Cardiac septum (tissue), 1 donor: ENCODE measurements at places on chromosomes 11 and 22.
A peak's percentile ranks its signal among the peaks of the same experiment; 100 is the strongest.

DNA sequence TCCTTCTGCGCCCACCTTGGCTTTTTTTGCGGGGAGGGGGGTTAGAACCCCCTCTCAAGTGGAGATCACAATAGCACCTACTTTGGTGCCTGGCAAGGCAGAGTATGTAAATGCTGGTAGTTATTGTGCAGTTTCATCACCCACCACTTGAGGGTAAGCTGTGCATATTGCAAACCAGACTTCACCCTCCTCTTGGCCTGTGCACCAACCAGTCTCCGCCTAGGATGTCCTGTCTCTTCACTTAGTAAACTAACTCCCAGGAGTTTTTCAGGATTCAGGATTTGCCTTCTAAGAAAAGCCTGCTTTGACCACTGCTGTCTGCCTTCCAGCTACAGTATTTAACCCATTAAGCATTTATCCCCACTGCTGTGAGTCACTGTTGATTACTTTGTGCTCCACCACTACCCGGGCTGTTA, 2.0 kb upstream of the UBXN1 start:
- no peak for DNase-seq

DNA sequence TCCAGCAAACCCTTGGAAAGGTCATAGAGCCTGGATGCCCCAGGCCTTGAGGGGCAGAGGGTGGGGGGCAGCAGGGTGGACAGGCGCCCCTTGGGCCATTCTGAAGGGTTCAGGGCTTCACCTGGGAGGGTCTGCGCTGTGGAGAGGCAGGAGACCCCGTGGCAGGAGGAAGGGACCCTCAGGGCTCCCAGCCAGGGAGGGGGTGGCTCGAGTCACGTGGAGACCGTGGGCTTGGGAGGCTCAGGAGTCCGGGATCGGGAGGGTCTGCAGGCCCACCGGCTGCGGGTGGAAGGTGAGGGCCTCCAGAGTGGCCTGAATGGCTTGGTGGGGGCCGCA, 48.5 kb upstream of the A4GALT start:
- no peak for DNase-seq

DNA sequence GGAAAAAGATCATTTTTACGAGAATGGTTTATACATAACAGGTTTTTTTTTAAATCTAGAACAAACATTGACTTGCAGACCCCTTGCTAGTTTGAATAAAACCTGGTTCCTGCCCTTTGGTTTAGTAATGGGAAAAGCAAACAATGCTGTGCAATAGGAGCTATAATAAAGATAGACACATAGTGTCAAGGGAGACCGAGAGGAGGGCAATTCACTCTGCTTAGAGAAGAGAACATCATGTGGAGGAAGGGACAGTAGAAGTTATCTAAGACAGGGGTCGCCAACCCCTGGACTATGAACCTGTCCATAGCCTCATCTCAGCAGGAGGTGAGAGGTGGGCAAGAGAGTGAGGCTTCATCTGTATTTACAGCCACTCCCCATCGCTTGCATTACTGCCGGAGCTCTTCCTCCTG, 7.0 kb upstream of the RDX start:
- DNase-seq = no peak

DNA sequence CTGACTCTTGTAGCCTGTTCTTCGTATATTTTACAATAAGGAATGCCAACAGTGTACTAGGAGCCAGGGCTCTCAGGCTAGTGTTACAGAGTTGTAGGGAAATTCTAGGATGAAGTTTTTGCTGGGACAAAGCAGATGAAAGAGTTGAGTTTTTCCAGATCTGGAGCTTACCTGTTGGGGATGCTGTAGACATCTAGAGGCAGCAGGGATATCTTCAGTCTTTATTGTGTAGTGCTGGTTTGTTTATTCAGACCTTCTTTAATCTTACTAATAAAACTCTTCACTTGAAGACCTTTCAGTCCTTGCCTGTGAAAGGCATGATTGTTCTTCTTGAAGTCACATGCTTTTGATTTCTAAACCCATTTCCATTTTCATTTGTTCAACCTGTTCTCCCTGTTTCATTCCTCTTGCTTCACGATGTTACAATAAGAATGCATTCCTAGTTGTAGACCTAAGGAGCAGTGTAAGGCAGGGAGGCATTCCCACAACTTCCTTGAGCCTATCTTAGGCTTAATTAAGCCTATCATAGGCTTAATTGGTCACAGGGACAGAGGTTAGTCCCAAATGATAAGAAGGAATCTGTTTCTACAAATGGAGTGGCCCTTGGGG, 7.9 kb upstream of the SLC37A2 start:
- no peak for DNase-seq

GRCh38 chr11:35185696-35186095, 46.7 kb downstream of the CD44 start:
- DNase-seq = no peak

GRCh38 chr11:48078689-48079088, 98.3 kb downstream of the PTPRJ start:
- no peak for DNase-seq

DNA sequence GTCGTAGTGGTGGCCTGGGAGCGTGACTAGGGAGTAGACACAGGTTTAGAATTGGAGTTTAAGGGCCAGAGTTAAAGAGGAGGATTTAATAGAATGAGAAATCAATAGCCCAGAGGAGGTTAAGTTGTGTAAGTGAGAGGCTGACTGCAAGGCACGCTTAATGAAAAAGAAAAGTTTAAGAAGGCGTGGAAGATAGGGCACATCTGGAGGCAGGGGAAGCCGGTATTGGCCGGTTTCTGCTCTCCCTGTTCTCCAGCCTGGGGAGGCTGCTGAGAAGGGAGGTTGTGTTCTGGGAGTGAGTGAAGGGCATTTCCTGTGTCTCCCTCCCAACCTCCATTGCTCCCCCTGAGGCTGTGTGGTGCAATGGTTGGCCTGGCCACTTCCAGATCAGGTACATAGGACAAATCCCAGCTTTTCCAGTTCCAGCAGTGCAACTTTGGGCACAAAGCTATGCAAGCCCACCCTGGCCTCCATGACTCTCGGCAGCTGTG, 6.3 kb downstream of the GRIK4 start:
- peak; percentile 67 for DNase-seq

GRCh38 chr11:134228625-134229024, 4.2 kb downstream of the VPS26B start:
- DNase-seq = no peak

DNA sequence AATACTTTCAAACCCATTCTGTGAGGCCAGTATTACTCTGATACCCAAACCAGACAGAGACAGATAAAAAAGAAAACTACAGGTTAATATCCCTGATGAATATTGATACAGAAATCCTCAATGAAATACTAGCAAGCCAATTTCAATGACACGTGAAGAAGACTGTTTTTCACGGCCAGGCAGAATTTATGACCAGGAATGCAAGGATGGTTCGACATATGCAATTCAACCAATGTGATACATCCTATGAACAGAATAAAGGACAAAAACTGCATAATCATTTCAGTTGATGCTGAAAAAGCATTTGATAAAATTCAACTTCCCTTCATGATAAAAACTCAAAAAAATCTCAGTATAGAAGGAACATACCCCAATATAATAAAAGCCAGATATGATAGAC, 44.5 kb downstream of the SLC22A24 start:
- DNase-seq = no peak

DNA sequence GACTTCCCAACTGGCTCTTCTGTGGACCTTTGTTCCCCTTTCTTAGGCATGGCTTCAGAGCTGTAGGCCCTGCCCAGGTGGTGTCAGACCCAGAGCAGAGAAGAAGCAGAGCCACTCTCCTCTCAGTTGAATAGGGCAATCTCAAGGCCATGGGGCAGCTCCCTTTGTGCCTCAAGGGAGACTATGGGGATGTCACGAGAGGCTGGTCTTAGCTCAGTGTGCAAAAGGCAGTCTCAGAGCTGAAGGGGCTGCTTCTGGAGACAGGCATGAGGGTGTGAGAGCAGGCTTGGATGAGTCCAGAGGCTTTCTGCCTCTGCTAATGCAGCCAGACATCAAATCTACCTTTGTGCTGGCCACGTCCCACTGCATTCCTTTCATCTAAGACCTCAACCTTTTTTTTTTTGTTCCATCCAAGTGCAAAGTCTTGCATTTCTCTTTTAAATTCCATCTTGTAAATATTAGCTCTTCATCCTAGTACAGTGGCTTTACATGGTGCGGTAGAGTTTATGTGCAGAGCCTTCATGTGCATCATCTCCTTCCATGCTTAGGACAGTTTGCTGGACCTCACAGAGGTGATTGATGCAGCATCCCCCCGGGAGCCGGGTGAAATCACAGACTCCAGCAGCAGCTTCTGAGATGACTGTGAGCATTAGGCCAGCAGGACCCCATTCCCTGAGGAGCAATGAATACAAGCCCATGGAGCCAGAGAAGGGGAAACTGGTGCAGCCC, 34.2 kb upstream of the FCHSD2 start:
- DNase-seq = no peak

DNA sequence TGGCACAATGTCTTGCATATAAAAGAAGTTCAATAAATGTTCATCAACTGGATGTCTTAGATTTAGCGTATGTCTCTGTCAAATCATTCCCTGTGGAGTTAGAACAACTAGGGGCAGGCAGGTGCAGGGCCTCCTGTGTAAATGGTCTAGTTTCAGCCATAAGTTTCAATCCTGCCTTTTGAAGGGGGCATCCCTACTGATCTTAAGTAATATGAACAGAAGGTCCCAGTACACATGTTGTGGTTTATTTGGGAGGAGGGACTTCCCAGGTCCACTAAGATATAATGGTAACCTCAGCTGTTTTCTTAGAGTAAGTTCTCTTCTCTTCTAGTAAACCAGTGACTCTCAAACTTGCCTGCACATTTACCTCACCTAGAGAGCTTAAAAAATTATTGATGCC, 19.8 kb downstream of the TTC12 start:
- DNase-seq = no peak

DNA sequence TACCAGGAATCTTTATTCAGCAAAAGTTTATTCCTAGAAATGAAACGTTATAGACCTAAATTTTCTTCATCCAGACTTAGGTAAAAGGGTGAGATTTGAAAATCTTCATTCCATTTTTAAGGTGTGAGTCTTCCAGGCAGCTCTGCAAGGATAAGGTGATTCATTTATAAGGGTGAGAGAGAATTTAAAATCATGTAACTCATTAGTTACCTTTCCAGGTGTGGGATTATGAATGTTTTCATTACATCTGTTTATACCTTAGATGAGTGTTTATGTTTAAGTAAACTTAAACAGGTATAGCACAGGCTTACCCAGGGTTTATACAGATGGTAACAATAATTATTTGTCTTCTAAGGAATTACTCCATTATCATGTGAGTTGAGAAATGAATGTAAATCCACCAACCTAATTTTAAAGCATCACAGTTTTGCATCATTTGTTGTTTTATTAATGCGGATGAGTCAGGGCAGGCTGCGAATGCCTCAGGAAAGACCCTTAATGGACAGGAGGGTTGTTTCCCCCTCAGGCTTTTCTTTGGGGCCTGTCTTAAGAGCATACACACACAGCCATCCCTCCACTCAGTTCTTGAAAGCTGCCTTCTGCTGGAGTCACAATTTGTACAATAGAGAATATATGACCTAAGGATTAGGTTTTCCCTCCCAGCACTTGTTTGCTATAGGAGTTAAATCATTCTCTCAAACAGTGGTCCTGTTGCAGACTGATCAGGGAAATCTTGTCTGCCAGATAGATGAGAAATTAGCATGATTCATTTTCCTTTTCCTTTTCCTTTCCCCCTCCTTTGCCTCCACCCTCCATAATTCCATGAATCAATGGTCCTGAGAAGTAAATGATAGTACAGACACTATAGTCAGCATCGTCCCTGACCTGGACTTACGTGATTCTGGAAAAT, 3.0 kb downstream of the PRSS23 start:
- DNase-seq = no peak

DNA sequence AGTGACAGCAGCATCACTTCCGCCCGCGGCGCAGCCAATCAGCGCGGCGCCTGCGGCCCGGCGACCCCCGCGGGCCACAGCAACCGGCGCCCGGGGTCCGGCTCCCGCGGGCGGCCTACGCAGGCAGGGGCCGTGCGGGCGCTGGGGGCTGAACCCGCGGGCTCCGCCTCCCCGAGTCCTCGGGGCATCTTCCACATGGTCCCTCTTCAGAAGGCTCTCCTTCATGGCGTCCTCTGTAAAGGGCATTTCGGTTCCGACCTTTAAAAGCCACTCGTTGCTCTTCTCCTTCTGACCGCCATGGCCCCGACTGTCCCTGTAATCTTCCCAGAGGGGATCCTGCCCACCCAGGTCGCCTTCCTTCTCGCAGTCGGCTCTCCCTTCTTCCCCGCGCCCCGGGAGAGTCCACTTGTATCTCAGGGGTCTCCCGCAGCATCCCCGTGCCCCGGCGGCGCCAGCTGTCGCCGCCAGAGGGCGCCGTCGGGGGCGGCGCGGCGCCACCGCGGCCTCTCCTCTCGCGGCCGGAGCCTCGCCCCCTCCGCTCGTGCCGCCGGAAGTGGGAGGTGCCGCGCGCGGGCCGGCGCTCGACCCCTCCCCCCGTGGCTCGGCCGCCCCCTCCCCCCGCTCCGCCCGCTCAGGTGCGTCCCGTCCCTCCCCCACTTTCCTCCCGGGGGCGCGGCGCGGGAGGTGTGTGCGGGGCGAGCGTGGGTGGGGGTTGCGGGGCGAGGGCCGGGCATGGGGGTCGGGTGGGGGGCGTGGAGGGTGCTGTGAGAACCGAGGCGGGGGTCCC, at the start of gene RNF214:
Gene RNF214 (plus strand): TSS at position 580 of the 787 bp plus-strand sequence. CDS start 1,602 bp downstream, outside the sequence.
- peak; percentile 89 for DNase-seq

DNA sequence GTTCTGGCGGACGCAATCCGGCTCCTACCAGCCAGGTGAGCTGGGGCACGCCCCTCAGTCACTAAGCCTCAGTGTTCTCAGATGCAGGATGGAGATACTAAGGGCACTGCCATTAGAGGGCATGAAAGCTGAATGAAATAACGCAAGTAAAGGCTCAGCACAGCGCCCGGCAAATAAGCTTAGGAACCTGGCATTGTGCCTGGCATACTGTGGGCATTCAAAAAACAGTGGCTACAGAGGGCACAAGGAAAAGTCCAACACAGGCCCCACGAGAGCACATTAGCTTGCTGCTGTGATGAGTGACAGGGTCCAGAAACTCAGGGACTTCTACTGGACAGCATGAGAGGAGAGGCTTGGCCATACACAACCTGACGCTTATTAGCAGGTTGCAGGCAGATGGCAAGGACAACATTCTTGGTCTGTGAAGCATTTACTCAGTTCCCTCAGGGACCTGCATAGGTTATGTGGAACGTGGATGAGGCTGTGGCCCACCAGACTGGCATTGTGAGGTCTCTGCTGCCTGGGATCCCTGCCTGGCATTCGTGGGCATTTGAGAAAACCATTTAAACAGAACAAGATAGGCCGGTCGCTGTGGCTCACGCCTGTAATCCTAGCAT, 12.2 kb downstream of the TXN2 start:
- DNase-seq = no peak

DNA sequence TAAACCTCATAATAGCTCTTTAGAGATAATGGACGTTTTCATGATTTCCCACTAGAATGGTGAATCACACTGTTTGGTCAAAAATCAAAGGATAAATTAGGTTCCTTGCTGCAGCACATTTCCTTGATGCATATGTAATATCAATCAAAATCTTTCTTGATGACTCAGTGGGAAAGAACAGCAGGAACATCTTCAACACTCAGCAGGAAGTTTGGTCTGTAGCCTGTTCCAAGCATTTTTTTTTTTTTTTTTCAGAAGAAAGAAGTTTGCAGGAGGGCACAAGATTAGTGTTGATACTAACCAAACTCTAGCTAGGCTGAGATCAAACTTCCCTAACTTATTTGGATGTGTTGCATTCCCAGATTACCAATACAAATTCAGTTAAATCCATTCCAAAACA, 1529.8 kb downstream of the FAM181B start:
- DNase-seq = no peak
